SHP77 (cell line): ENCODE measurements at places on chromosomes 13 and 19.

- DNase-seq = no peak
These were observed 3.7 kb downstream of the JUNB start for GRCh38 chr19:12794971-12795381.

- DNase-seq = peak; percentile 31
These were observed at the start of gene TMEM59L for GRCh38 chr19:18612772-18613588. Gene TMEM59L (plus strand): TSS chr19:18612870. CDS start chr19:18612959, 89 bp downstream.

GRCh38 chr13:94079876-94080275, 399.6 kb downstream of the DCT start:
- no peak for DNase-seq

DNA sequence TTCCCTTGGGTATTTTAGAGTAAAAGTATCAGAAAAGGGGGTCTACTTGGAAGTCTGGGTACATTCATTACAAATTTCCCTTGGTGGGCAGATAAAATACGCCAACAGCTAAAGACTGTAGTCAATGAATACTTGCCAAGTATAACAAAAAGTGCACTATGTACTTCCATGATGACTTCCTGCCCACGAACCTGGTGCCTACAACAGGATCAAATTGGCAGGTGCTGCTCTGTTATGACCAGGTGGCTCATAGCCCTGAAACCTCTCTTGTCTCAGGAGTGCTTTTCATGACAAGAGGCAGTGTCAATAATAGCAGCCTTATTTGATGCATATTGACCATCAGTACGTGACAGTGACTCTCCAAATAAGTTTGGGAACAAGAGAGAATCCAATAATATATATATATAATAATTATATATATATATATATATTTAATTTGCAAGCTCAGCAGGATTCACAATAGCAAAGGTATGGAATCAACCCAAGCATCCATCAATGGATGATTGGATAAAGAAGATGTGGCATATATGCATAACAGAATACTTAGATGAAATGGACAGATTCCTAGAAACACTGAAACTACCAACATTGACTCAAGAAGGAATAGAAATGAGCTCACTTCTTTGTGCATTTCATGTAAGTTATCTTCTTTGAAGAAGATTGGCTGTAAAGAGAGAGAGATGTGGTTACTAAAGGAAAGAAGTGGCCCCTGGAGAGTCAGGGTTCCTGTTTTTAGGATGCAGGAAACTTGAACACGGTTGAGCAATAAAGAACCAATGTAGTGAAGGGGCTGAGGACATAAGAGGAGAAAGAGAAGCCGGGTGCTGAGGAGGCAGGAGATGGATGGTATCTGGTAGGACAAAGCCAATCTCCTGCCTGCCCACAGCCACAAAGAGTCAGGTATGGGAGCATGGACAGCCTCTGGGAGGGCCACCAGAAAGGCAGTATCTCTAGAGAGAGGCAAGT, 52.0 kb upstream of the GTF2F2 start:
- peak; percentile 63 for DNase-seq

DNA sequence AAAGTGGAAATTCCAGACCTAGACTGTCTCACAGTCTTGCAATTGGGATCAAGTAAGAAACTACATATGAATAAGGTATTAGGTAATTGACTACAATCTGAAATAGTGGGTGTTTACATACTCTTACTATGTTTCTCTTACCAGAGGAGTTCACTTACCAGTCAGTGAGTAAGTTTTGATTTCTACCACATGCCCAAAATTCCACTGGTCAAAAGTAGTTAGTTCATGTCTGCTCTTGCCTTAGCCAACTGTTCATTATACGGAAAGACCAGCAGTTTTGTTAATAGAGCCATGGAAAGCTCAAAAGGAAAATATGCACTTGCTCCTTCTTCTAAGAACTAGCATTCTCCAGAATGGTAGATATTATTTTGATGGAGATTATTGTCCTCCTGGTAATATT, 490.8 kb downstream of the RFC3 start:
- no peak for DNase-seq

GRCh38 chr13:37910790-37911189, 41.2 kb upstream of the TRPC4 start:
- DNase-seq = no peak

DNA sequence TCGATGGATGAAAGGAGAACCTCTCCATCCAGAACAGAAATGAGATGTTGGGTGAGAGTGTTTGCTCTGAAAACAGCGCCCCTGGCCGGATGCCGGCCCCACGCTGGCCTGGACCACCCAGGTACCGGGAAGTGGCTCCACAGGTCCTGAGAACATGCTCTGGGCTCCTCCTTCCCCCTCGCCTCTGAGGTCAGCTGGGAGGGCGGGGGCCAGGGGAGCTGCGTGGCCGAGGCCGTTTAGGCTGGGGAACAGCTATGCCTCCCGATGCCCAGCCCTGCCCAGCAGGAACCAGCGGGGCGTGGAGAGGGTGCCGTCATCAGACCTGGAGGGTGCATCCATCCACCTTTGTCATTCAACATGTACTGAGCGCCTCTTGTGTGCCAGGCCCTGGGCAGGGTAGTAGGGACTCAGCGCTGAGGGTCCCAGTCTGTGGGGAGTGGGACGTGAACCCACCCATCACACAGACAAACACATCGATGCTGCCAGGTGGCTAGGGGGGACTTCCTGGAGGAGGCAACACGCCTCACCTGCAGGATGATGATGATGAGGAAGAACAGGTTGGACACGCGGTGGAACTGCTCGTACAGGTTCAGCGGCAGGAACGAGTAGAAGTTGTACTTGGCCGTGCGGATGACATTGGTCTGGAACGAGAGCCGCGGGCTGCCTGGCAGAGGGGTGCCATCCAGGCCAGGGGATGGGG, 4.2 kb downstream of the ATP8B3 start:
- DNase-seq = no peak

GRCh38 chr13:28557725-28558520, 63.0 kb upstream of the FLT1 start:
- DNase-seq = no peak

DNA sequence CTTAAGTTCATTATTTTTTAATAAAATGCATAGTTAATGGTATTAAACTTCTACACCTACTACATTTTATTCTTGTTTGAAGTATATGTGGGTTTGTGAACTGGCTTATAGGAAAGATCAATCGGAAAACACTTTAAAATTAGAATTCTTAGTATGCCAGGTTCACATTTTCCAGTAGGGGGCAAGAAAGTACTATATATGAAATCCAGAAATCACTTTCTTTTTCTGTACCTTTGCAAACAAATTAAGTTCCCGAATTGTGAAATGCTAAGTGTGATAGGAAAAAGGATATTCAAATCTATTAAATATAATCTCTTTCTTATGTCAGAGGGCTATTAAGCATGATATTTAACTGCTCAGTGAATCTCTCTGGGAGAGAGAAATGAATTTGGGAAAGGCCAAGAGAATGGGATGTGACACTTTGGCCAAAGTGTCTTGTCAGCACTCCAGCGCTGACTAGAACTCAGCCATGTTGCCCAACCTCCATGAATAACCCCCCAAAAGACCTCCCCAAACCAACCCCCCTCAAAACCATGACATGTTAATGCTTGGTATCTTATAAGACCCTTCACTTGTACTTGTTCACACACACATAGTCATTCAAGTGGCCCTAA, 122.6 kb upstream of the SLC10A2 start:
- peak; percentile 36 for DNase-seq

GRCh38 chr19:46571495-46571894, 29.6 kb upstream of the CALM3 start:
- DNase-seq = no peak

DNA sequence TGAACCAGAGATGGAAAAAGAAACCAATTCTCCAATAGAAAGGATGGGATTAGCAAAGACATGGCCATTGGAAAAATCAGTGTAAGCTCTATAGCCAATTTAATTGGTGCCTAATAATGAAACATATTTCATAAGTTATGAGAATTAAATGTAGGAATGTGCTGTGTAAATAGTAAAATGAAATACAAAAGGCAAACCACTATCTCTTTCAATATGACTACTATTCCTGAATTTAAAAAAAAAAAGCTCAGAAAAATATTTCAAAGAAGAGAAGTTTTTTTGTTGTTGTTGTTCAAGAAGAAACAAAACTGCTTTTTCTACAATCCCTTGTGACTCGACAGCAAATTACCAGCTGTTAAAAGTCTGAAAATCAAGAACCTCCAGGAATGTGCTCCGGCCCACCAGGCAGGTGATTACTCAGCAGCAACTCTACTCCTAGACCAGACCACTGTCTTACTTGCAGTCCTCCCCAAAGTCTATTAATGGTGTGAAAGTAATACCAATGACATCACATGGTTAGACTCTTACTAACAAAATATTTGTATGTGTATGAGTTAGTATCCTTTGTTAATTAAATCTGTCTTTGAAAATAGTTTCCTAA, 362.4 kb downstream of the KCTD12 start:
- no peak for DNase-seq

- DNase-seq = peak; percentile 42
These were observed 890 bp upstream of the ZNF611 start for GRCh38 chr19:52735734-52736133.

GRCh38 chr19:28051047-28051446, 1161.9 kb downstream of the UQCRFS1 start:
- DNase-seq = no peak

DNA sequence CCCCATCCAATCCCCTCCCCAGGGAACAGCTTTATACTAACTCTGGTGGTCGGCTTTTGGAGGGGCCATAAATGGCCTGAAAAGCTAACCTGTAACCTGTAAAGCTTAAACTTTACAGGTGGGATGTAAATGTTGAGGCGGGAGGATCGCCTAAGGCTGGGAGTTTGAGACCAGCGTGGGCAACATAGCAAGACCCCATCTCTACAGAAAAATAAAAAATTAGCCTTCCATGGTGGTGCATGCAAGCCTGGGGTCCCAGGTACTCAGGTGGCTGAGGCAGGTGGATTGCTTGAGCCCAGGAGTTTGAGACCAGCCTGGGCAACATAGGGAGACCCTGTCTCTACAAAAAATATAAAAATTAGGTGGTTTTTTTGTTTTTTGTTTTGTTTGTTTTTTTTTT, 18.5 kb downstream of the CARM1 start:
- DNase-seq = no peak

DNA sequence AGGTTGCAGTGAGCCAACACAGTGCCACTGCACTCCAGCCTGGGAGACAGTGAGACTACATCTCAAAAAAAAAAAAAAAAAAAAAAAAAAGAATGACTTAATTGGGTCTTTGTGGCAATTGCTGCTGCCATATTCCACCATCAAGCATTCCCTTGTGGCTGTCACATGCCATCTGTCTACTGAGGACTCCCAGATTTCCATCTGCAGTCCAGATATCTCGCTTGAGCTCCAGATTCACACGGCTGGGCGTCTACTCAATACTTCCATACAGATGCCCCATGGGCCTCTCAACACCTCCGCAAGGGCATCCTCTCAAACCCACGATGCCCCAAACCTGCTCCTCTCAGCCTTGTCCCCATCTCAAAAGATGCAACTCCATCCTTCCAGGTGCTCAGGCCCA, 12.9 kb downstream of the TMEM143 start:
- no peak for DNase-seq

- no peak for DNase-seq
These were observed 26.4 kb downstream of the MAP2K2 start for GRCh38 chr19:4097501-4097900.

- no peak for DNase-seq
These were observed 1.5 kb upstream of the S1PR5 start for GRCh38 chr19:10518444-10519361.

- DNase-seq = no peak
These were observed 666 bp downstream of the MEIS3 start for GRCh38 chr19:47418692-47419029.

DNA sequence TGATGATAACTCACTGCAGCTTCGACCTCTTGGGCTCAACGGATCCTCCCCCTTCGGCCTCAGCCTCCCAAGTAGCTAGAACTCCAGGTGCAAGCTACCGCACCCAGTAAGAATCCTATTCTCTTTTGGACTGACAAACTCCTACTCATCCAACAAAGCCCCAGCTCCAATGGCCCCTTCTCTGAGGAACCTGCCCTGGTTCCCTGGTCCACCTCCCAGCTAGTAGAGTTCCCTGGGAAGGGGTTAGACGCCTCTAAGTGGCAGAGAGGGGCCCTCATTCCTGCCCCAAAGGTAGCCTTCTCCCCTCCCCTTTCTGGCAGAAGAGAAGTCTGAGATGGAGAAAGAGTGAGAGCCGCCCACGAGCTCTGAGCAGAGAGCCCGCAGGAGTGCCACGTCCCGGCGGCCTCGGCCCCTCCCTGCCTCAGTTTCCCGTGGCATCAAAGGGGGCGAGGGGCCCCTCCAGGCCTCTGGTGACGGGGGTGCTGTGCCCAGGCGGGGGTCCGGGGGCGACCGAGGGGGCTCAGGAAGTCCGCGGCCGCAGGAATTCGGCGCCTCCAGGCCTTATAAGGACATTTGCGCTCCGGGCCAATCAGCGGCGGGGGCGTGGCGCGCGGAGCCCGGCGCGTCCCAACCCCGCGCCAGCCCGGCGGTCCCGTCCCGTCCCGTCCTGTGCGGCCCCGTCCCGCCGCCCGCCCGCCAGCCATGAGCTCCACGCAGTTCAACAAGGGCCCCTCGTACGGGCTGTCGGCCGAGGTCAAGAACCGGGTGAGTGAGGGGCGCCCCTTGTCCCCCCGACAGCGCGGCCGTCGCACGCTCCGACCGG, at the start of gene CNN2:
CNN2 (plus strand) TSS at position 649 of the 823 bp plus-strand sequence; CDS start at position 703, 54 bp downstream.
- DNase-seq = peak; percentile 18

DNA sequence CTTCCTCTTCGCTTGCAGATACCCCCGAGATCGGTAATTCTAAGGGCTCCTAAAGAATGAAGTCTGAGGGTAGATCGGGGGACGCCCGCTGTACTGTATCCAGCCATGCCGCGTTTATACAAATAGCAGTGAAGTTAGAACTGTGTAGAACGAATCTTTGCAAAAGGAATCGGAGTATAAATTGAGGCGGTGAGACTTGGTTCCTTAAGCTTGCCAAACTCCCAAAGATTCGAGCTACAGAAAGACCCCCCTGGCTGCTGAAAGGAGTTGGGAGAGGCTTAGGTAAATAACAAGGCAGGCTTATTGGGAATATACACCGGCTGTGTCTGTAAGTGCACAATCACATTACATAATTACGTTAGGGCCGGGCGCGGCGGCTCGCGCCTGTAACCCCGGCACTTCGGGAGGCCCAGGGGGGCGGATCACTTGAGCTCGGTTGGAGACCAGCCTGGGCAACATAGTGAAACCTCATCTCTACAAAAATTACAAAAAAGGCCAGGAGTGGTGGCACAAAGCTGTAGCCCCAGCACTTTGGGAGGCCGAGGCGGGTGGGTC, 12.2 kb downstream of the TMEM160 start:
- no peak for DNase-seq

DNA sequence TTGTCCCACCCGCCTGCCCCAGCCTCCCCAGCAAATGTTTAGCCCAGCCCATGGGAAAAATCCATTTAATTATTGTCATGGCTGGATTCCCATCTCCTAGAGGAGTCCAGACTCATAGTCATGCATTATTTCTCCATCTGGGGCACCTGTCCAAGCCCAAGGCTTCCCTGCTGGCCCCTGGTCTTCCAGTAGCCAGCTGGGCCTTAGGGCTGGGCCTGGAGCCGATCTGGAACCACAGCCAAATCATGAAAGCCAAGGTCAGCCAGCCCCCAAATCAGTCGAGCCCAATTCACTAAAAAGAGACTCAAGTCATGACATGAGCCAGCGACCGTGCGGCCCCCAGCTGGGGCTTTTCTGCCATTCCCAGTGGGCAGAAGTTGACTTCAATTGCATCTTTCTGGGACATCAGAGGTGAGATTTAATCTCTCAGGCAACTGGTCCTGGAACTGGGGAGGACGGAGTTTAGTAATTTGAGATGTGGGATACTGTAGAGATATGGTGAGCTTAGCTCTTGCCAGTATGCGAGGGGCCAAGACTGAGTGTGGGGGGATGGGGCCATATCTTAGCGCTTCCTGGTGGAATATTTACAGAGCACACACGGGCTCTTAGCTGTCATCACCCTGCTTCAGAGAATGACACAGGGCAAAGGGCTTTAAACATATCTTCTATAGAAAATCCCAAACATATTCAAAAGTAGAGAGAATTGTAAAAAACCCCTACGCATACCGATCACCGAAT, 9.4 kb upstream of the PGLYRP2 start:
- DNase-seq = no peak
